ENCODE measurements at places on chromosomes 2 and 18. TPM values are rescaled to one million over a fixed set of nuclear protein-coding genes. Genes with fewer than 3 reads are reported as not detected.

Gene GLI2
- 0.27 TPM for total RNA-seq

Gene MEP1B
- not detected for total RNA-seq

GRCh38 chr2:128308284-128308731 is 10.4 kb downstream of the HS6ST1 start:
- no peak overlapping the region for H3K4me3 ChIP-seq
- H3K4me1 ChIP-seq, result peaks cover 88% of the 10 kb centered on the region
- DNase-seq, result peak; percentile 26
- H3K36me3 ChIP-seq, result no peaks in the 10 kb centered on the region
- no peaks in the 10 kb centered on the region for H3K27me3 ChIP-seq

DNA sequence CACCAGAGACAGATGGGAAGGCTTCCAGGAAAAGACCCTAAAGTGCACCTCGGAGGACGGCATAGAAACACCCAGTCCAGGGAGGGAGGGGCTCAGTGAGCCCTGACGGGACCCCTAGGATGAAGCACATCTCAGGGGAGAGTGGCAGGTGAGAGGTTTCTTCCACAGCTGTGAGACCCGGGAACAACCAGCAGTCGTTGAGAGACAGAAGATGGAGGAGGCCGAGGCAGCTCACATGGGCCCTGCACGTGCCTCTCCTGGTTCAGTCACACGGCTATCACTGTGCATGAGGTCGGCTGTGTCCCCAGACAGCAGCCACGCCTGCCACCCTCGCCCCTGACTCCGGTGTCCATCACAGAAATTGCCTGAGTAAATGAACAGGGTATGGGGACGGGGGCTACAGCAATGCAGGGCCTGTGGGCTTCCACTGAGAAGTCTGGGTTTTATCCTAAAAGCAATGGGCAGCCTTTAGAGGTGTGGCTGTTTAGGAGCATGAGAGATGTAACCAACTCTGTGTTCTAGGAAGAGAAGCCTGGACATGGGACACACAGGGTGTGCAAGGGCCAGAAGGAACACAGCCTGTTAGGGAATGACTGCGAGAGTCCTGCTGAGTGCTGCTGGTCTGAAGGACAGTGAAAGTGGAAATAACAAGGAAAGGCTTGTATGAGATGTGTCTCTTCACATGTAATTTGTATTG is 102.0 kb downstream of the TMEM18 start:
- no peak overlapping the region for H3K27ac ChIP-seq
- H3K36me3 ChIP-seq, result no peaks in the 10 kb centered on the region
- H3K27me3 ChIP-seq, result no peaks in the 10 kb centered on the region
- no peak for DNase-seq

DNA sequence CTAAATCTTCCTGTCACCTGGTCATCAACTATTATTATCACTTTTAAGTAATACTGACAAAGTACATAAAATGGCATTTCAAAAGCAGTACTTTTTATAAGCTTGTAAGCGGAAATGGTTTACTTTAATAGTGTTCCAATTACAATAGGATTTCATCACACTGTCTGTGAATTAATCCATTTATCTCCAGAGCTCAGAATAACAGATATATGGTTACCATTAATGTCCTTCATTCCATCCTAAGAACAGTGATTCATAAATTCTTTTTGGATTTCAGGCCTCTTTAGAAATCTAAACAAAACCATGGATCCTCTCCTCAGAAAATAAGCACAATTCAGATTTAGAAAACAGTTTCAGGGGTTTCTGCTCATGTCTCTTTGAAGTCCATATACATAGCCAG is 68.4 kb downstream of the PID1 start:
- DNase-seq, result no peak
- H3K36me3 ChIP-seq, result no peaks in the 10 kb centered on the region
- H3K27ac ChIP-seq, result no peak overlapping the region
- H3K4me1 ChIP-seq, result no peaks in the 10 kb centered on the region
- H3K4me3 ChIP-seq, result no peak overlapping the region
- H3K27me3 ChIP-seq, result no peaks in the 10 kb centered on the region

- H3K4me1 ChIP-seq, result no peaks in the 10 kb centered on the region
- H3K36me3 ChIP-seq, result no peaks in the 10 kb centered on the region
- peak within 1 kb of the TSS; percentile 77 for H3K4me3 ChIP-seq
- H3K27me3 ChIP-seq, result no peaks in the 10 kb centered on the region
- peak; percentile 36 for DNase-seq
- H3K27ac ChIP-seq, result peak within 1 kb of the TSS; percentile 77
These were observed at the start of gene CD302 for GRCh38 chr2:159797543-159798375. TSS of gene CD302 (minus strand) at chr2:159798208. CDS start at chr2:159798198, 10 bp downstream.

- no peak for DNase-seq
- H3K27ac ChIP-seq, result no peak overlapping the region
- no peaks in the 10 kb centered on the region for H3K4me1 ChIP-seq
- no peak overlapping the region for H3K4me3 ChIP-seq
- H3K36me3 ChIP-seq, result no peaks in the 10 kb centered on the region
These were observed 324.9 kb upstream of the TCF4 start for GRCh38 chr18:55912919-55913318.

- H3K4me3 ChIP-seq, result no peak overlapping the region
- H3K27me3 ChIP-seq, result no peaks in the 10 kb centered on the region
- DNase-seq, result no peak
- H3K4me1 ChIP-seq, result no peaks in the 10 kb centered on the region
- H3K36me3 ChIP-seq, result no peaks in the 10 kb centered on the region
These were observed 273.5 kb upstream of the HDAC4 start for GRCh38 chr2:239674101-239674980.

DNA sequence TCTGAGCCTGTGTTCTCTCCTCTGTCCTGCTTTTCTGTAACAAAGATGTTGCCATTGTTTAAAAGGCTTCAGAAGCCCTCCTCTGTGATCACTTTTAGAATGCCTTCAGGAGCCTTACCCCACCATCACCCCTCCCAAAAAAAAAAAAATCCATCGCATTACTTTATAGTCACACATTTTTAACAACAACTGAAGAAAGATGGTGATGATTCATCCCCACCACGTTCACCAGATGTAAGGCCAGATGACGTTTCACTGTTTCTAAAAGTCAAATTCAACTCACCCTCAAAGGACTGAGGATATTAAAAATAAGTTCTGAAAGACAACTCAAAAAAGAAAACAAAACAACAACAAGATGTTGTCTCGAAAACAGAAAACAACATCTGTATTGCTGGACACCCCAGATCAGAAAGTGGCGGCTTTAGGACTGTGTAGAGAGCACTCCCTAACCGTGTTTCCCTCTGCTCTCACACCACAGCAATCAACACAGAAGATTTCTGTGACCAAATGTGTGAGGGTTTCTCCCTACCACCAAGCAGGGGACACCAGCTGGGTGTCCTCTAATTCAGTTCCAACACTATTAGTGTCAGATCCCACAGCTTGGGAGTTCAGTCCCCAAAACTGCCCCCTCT is 61.9 kb upstream of the CREB1 start:
- H3K36me3 ChIP-seq, result no peaks in the 10 kb centered on the region
- no peaks in the 10 kb centered on the region for H3K4me1 ChIP-seq
- no peak overlapping the region for H3K27ac ChIP-seq
- H3K27me3 ChIP-seq, result no peaks in the 10 kb centered on the region

DNA sequence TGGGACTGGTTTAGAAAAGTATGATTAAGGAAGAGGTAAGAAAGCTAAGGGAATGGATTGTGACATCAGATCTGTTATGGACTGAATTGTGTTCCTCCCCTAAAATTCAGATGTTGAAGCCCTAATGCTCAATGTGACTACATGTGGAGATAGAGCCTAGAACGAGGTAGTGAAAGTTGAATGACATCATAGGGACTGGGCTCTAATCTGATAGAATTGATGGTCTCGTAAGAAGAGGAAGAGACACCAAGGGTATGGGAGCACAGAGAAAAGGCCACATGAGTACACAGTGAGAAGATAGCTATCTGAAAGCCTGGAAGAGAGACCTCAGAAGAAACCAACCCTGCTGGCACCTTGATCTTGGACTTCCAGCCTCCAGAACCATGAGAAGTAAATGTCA is 178.3 kb downstream of the TRIB2 start:
- no peaks in the 10 kb centered on the region for H3K36me3 ChIP-seq
- no peak overlapping the region for H3K27ac ChIP-seq
- DNase-seq, result no peak

DNA sequence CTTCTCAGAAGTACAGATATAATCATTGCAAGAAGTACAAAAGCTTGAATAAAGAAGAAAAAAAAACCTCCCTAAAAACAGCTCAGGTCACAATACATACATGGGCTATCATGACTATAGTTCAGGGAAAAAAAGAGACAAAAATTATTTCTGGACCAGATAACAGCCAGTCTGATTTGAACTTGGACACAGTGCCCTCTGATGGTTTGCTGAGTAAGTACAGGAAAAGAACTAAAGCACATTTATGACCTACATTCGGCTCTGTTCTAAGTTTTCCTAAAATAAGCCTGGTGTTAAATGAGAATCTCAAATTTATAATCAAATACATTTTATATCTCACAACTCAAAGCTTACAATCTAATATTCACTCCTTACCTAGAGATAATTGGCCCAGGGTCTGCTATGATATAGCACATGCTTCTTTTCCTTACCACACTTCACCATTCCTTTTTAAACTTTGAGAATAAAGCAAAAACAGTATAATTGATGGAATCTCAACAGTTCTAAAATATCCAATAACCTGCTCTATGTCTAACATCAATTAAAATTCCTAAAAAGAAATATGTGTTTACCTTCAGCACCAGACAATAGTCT is 81.1 kb downstream of the RAPH1 start:
- no peak overlapping the region for H3K27ac ChIP-seq
- H3K4me1 ChIP-seq, result no peaks in the 10 kb centered on the region
- peaks cover 50% of the 10 kb centered on the region for H3K36me3 ChIP-seq
- no peak for DNase-seq
- no peak overlapping the region for H3K4me3 ChIP-seq

DNA sequence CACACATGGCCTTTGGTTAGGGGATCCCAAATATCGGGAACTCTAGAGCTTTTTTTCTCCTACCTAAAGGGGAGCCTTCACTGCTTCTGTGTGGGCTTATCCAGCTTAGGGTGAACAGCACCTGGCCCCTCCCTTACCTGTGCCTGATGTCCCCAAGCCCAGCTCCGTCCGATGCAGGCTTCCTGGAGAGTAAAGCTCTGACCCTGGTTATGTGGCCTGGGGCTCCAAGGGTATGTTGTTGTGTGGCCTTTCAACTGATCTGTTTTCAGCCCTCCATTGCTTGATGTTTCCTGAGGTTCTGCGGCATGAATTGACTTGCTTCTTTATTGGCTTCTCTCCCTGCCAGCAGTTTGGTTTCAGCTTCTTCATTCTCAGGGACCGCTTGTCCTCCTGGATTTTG is 66.0 kb downstream of the RAB31 start:
- H3K27ac ChIP-seq, result no peak overlapping the region
- no peaks in the 10 kb centered on the region for H3K27me3 ChIP-seq
- DNase-seq, result no peak
- no peaks in the 10 kb centered on the region for H3K36me3 ChIP-seq
- H3K4me1 ChIP-seq, result no peaks in the 10 kb centered on the region

- H3K27me3 ChIP-seq, result no peaks in the 10 kb centered on the region
- no peak overlapping the region for H3K4me3 ChIP-seq
- peaks cover 53% of the 10 kb centered on the region for H3K4me1 ChIP-seq
- no peaks in the 10 kb centered on the region for H3K36me3 ChIP-seq
- peak overlapping the region; percentile 54 for H3K27ac ChIP-seq
These were observed 108.2 kb downstream of the TCF4 start for GRCh38 chr18:55479656-55480420.

GRCh38 chr2:165467921-165468320 is 1.6 kb upstream of the CSRNP3 start:
- no peaks in the 10 kb centered on the region for H3K4me1 ChIP-seq
- no peaks in the 10 kb centered on the region for H3K27me3 ChIP-seq
- DNase-seq, result no peak
- no peak overlapping the region for H3K27ac ChIP-seq

All from gastrocnemius medialis (tissue), 4 donors.